ENCODE measurements at places on chromosomes 5 and 9.

DNA sequence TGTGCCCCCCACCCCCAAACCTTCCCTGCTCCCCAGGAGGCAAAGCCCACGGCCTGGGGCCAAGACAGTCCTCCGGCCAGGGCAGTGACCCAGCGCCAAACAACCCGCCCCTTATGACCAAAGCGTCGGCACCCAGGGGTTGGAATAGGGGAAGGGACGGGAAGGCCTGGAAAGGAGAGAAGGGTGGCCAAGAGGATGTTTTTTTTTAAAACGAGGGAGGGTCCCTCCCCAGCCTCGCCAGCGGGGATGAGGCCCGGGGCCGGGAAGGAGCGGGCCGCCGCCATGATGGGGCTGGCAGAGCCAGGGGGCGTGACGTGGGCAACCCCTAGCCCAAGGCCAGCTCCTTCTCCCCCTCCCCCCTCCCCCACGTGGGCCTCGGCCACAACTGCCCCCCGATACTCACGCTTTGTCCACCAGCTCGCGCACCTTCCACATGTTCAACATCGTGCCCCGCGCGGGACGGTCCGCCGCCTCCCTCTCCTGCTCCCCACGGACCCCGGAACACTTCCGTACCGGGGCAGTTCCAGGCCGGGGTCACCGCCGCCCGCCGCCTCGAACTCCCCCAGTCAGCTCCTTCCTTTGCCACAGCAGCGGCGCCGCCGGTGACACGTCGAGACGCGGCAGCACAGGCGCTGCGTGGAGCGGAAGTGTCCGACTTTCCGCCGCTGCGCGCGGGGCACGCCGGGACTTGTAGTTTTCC lies at the start of gene CLINT1:
TSS of gene CLINT1 (minus strand) at position 619 of the 700 bp plus-strand sequence. CDS start at position 444, 175 bp downstream.
- DNase-seq = peak; percentile 77

DNA sequence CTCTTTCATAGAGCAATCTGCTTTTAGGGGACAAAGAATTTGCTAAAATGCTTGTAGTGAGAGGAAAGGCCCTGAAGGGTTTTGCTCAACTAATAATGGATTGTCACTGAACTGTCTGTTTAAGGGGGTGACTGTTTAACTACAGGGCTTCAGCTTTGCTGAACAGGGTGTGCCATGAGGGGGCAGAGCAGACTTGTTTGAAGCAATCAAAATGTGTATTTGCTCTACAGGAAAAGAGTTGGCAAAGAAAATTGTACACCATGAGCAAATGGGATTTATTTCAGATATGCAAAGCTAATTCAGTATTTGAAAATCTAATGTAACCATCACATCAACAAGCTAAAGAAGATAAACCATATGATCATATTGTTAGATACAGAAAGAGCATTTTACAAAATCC lies 154.3 kb downstream of the GABRG2 start:
- DNase-seq = no peak

GRCh38 chr9:127968700-127969383 lies 11.9 kb downstream of the EEIG1 start:
- peak; percentile 76 for DNase-seq

DNA sequence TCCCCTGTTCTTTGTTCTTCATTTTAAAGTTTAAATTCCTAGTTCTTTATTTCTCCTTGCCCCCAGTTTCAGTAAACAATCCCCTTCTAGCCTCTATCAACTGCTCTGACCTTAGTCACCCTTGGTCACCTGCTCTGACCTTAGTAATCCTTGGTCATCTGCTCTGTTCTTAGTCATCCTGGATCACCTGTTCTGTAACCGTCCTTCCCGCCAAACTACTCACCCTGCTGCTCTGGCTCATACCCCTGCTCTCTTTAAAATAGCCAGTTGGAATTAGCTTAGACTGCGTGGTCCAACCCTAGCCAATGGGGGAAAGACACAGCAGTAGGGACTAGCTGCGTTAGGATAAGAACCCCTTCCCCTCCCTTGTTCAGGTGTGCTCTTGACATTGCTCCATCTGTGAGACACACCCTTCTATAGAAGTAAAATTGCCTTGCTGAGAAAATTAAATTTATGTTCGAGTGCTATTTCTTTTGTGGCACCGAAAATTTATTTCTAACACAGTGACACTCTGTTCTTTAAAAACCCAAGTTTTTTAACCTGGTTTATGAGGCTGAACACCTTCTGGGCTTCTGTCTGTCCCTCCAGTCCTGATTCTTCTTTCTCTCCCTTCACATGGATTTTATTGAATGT lies 3.8 kb downstream of the PRRC1 start:
- no peak for DNase-seq

- peak; percentile 60 for DNase-seq
Observed at GRCh38 chr5:99034336-99034735, 105.5 kb upstream of the CHD1 start.

DNA sequence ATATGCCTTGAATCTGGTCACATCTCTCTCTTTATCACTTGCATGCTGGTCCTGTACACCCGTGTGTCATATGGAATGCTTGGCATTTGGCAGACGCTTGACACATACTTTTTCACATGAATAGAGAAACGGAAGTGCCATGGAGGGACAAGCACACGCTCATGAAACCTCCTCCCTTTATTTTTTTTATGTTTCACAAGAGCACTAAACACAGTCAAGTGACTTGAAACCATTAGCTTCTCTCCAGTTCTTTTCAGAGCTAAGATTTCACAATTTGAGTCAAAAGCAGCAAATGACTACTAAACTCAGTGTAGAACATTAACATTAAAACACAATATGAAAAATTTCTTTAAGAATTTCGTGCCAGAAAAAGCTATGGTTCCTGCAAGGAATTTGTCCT lies 151.1 kb downstream of the DOCK2 start:
- DNase-seq = peak; percentile 56

DNA sequence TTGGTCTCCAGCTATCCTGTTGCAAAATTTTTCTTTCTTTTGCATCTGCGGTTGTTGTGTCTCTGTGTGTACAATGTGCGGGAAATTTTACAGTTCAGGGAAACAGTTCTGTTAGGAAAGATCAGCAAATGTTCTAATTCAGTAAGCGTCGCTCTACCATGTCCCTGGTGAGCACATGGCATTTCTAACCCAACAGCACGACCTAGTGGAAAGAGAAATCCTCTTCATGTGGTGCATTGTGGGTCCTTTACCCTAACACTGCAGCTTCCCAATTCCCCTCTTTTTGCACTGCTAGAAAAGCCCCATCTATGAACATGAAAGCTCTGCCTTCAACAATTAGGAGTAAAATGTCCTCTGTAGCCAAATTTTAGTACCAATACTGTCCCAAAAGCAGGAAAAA lies 974.2 kb upstream of the CDH9 start:
- no peak for DNase-seq

GRCh38 chr5:168734620-168735300 lies 155.6 kb upstream of the PANK3 start:
- peak; percentile 4 for DNase-seq

DNA sequence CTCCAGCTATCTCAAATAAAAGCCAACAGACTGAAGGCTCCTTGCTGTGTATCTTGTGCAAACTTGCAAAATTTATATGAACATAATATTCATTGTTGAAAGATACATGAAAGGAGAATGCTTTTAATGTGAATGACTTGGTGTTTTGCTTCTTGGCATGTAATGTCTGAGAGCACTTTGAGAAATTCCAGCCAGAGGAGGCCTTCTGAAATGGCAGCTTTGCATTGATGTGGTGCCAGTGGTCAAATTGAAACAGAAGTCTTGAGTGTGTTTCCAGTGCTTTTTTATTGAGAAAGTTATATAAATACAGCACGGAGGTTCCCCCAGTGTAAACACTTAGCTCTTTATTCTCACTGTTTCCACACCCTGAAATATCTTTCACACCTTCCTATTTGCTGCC lies 182.1 kb downstream of the ADCY2 start:
- no peak for DNase-seq

GRCh38 chr5:149605998-149606724 lies 24.9 kb downstream of the ARHGEF37 start:
- peak; percentile 82 for DNase-seq

GRCh38 chr5:146867996-146868708 lies 10.4 kb downstream of the PPP2R2B start:
- no peak for DNase-seq

DNA sequence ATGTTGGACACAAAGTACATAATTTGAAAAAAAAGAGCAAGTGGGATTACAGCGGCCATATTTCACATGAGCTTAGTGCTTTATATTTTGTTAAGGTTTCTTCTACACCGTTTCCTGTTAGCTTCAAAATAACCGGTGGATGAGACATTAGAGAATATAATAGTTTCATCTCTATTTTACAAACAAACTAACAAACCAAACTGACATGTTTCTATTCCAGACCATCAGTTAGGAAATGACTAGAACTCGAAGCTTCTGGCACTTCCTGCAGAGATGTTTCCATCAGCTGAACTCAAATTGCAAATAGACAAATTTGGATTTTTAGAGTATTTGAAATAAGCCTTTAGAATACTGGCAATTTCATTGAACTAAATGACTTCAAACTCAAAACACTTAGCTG lies 86.5 kb downstream of the MTRR start:
- no peak for DNase-seq

GRCh38 chr9:116924462-116925110 lies 237.5 kb downstream of the TRIM32 start:
- DNase-seq = no peak

- no peak for DNase-seq
Observed at GRCh38 chr9:136486131-136486530, 3.3 kb upstream of the SEC16A start.

GRCh38 chr9:132481053-132481849 lies 71.2 kb downstream of the CFAP77 start:
- no peak for DNase-seq

- no peak for DNase-seq
Observed at GRCh38 chr9:89505911-89506310, 8.0 kb upstream of the SEMA4D start.

DNA sequence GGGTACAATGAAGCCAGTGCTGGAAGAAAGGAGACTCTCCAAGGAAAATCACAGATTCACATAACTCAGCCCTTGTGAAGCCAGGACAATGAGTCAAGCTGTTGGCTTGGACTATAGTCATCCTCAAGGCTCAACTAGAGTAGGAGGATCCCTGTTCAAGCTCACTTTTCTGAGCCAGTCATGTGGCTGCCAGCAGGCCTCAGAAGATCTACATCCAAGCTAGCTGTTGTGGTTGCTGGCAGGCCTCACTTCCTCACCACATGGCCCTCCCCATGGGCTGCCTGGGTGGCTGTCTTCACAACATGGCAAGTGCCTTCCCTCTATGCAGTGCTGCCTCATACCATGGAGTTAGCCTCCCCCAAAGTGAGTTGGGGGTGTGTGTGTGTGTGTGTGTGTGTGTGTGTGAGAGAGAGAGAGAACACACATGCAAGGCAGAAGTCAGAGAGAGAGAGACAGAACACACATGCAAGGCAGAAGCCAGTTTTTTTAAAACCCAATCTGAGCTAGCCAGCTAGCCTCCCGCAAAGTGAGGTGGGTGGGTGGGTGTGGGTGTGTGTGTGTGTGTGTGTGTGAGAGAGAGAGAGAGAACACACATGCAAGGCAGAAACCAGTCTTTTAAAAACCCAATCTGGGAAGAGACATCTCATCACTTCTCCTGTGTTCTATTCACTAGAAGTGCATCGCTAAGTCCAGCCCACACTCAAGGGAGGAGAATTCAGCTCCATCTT lies 17.1 kb downstream of the SCAI start:
- DNase-seq = peak; percentile 97

DNA sequence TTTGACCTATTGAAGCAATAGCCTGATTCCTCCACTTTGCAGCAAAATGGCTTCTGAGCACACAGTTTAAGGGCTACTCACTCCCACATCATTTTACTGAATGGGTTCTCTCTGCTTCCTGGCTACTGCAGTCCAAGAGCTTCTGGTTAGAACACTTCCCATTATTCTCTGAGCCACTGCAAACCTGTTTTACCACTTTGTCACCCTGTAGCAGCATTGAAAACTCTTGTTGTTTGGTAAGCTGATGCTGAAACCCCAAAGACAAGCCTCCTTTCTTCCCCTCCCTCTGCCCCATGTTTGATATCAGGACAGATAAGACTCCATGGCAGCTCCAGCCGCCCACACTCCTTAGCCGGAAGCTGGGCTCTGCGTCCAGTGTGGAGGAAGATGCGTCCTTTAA lies 84.4 kb upstream of the RARS1 start:
- no peak for DNase-seq

DNA sequence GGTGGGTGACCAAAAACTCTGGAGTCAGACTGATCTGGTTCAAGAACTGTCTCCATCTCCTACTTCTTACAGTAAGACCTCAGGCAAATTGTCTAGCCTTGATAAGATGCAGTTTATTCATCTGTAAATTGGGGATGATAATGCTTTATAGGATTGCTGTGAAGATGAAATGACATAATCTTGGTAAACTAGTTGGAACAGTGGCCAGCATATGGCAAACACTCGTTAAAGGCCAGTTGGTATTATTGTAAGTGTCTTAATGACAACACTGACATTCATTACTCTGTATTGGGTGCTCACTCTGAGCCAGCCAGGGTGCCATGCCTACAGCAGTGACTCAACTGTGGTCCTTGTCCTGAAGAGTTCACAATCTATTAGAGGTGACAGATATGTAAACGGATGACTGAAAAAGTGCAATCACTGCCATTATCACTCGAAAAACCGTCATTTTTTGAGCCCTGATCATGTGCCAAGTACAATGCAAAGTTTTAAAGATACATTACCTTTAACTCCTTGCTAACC lies 84.9 kb upstream of the HSPA9 start:
- DNase-seq = no peak

GRCh38 chr5:173457482-173457881 lies 129.3 kb upstream of the STC2 start:
- no peak for DNase-seq

GRCh38 chr5:129670957-129671500 lies 76.9 kb upstream of the MINAR2 start:
- DNase-seq = peak; percentile 42

- no peak for DNase-seq
Observed at GRCh38 chr5:154223320-154223719, 32.8 kb downstream of the GALNT10 start.

- no peak for DNase-seq
Observed at GRCh38 chr9:126452106-126452505, 125.5 kb downstream of the MVB12B start.

DNA sequence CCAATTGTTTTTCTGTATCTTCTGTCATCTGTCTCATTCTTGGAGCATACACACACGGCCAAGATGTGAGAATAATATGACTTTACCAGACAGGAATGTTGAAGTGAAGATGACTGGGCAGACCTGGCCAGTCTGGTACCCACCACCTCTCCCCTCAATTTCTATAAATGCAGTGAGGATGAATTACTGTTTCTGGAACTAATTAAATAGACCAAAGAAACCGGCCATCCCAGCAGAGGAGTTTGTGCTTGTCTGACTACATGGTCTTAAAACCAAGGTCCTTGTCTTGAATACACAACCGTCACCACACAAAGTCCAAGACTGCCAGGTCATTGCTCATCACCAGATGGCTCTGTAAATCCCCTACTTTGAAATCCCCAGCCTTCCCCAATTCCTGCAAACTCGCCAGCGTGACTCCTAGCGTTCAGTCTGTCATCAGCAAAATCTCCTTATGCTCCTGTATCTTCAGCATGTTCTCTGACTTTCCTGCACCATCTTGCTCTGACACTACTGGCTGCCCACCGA lies 147.2 kb downstream of the PDE4D start:
- peak; percentile 74 for DNase-seq

Data from brain microvascular endothelial cell (primary cell).